GM12892 (cell line): ENCODE measurements at places on chromosomes 3 and 15.

DNA sequence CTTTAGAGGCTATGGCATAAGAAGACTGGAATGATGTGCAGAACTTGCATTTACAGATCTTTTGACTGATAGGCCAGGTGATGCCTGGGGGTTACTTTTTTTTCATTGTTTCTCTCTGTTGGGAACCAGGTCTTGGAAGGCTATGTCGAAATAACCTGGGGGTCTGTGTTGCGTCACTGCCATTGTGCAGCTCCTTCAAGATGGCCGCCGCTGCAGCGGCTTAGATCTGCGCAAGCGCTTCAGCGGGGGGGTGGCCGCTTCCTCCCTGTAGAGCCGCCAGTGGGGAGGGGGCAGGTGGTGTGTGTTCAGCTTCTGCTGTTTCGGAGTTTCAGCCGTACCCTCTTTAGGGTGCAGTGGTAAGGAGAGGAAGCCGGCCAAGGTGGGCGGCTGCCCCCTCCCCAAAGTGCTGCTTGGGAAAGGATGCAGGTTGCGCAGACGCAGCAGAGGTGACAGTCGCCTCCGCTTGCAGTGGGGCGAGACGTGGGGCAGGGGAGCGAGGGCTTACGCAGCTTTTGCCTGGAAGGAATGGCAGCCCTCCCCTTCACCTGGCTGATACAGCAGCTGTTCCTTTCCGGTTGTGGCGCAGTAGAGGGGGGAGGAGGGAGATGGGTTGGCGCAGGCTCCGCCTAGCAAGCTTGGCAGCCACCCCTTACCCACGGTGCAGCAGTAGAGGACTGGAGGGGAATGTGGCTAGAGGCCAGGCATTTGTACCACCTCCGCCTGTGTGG is 1.5 kb downstream of the SNRPN start:
- DNase-seq, result peak; percentile 29

DNA sequence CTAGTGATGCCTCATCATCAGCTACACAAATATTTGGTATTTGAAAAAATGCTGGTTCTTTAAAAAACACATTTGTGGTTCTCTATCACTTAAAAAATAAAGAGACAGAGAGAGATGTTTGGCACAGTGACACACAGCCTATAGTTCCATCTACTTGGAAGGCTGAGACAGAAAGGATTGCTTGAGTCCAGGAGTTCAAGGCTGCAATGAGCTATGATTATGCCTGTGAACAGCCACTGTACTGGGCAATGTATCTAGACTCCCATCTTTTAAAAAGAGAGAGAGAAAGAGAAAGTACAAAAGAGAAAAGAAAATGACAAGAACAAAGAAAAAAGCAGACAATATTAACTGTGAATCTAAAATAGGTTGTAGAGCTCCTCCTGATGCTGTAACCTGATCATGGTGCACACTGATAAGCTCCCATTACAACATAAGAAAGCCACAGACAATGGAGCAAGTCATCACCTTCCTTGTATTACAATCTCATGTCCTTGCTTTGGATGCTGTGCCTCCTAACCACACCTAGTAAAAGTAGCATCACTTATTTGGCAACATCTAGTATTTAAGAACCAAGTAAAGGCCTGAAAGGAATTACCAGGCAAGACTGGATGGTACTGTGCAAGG is 31.7 kb upstream of the MAP4 start:
- DNase-seq, result no peak

GRCh38 chr15:96146726-96147125 is 183.8 kb upstream of the NR2F2 start:
- no peak for DNase-seq

GRCh38 chr15:34582461-34583371 is 735 bp downstream of the GOLGA8B start:
- DNase-seq, result peak; percentile 56

DNA sequence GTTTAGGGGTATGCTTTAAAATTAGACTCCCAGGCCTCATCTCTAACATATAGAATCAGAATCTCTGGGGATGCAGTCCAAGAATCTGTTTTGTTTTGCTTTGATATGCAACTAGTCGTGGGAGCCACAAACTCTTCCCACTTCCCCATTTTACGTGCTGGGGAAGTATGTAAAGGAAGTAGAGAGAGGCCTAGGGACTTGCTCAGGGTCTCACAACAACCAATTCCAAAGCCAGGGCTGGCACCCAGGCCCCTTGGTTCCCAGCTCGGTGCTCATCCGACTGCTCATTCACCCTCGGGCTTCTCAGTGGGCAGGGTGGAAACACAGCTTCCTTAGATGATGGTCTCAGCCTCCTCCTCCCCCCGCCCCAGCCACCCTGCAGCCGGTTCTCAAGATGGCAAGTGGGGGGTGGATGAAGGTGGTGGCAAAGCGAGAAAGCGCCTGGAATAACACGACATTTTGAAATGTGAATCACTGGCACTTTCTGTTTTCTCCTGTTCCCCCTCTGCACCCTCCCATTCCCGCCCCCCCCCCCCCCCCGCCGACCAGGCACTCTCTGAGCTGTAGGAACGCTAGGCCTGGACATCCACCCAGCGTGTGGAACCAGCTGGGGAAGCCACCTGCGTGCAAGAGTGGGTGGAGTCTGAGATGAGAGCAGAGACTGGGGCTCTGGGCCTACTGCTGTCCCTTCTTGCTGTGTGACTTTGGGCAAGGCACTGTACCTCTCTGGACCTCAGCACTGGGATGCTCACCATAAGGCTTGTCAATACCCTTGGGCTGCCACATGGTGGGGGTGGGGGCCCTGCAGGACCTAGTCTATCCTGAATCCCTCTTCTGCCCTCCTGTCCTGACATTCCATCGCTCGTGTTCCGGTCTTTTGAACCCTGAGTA is 214.5 kb downstream of the RPLP1 start:
- DNase-seq, result peak; percentile 71

- peak; percentile 63 for DNase-seq
Measured at GRCh38 chr3:33074217-33075067, 22.5 kb downstream of the GLB1 start.

DNA sequence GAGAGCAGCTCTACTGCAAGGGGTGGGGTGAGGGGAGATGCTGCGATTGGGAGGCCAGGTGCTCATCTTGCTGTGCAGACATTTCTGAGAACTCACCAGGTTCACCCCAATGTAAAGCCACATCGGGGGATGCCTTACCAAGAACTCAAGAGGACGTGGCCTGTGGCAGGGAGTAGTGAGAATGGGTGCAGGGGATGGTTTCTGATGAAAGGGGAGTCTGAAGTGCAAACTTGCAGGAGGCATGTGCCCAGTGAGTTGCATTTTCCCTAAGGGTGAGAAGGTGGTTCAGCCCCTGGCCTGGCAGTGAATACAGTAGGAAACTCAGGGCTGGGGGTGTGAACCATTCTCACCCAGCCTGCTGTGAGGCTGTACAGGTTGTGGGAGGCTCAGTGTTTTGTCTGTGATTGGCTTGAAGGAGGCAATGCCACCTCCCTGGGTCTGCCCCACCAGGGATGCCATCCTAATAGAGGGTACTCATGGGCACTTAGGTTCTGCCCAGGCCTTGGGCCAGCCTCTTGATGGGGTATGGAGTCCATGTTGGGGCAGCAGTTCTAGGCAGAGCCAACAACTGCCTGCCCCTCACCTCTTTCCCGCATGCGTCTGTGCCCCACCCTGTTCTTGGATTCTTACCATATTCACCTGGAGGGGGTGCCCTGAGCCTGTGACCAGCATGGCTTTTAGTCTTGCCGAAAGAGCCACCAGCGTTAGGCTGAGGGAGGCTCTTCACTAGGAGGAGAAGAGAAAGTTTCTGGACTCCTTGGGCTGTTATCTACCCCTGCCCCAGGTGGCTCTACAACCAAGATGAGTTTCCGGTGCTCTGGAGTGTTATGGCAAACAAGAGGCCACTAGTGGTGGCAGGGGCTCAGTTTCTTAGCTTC is 4.5 kb downstream of the HEMK1 start:
- DNase-seq, result no peak

DNA sequence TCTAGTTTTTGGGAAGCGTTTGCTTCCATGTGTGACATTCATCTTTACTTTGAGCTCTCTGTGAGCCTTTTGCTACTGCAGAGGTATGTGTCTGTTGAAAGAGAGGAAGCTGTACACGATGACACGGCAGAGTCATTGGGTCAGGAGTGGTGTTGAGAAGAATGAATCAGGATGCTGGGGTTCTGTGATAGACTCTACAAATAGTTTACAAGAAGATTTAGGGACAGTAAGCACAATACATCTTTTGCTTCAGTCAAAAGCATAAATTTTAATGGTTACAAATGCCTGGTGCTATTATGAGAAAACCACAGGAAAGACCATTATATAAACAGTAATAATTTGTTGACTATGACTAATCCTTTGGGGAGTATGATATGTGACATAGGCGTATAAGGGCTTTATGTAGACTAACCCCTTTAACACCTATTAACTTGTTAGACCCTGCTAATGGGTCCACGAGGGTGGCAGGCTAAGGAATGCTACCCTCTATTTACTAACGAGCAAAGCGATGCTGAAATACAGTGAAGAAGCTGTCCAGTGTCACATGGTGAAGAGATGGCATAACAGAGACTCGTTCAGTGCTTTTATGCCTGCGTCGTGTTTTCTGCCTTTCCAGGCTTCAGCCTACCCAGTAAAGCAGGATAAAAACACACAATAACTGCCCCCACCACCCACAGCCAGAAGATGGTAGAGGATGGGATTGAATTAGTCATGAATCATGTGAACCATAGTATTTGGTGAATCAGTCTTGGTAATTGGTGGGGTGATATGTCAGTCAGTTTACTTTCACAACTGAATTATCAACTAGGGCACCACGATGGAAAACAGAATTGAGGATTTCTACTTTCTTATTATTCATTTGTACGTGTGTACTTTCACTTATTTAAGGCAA is 118.8 kb downstream of the LPP start:
- no peak for DNase-seq

- no peak for DNase-seq
Measured at GRCh38 chr15:77167406-77167805, 96.5 kb upstream of the TSPAN3 start.

DNA sequence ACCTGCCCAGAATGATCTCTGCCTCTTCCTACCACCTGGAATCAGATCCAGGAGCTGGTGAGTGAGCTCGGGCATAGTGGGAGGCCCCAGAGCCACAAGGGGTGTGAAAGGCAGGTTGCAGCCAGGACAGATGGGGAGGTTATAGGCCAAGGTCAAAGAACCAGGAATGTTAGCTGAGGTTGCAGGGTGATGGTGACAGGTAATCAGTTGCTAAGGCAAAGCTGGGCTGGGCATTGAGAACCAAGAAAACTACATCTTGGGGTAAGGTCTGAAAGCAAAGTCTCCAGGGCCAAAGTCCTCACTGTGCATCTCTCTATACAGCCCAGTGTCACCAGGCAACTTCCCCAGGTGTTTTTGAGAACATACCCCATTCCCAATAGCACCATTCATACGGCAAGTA is 38.4 kb upstream of the SLC6A11 start:
- no peak for DNase-seq

GRCh38 chr3:112676659-112677234 is 35.8 kb upstream of the CCDC80 start:
- peak; percentile 29 for DNase-seq

DNA sequence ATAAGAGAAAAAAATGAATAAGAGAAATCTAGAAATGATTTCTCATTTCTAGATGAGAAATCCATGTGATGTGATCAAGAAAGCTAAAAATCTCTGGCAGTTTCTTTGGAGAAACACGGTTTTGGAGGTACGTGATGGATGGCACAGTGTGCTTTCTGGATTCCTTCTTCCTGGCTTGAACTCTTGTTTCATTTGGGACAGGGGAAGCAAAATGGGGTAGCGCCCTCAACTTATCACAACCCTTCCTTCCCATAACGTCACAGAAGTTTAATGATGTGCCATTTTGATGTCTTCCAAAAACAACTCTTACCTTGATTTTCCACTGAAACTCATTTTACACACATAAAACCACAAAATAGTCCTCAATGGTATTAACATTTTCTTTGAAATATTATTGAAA is 1037.3 kb downstream of the ROBO2 start:
- DNase-seq, result no peak

- DNase-seq, result no peak
Measured at GRCh38 chr3:183074261-183074660, 25.0 kb downstream of the MCCC1 start.

DNA sequence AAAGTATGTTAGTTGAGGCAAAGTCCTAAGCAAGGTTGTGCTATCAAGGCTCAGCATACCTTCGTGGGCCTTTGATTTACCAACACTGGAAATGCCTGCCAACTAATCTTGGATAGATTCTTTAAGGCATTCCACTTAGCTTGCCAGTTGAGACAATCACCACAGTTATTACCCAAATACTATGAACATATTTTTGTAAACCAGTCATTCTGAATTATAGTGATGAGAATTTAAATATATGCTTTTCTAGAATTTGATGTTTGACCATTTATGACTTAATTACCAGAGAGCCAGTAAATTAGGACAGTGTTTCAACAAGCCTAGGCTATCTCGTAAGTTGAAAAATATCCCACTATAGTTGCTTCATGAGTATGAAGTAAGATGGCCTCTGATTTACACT is 15.5 kb downstream of the TRIM59 start:
- no peak for DNase-seq

- DNase-seq, result no peak
Measured at GRCh38 chr15:71530116-71530515, 280.2 kb upstream of the NR2E3 start.

DNA sequence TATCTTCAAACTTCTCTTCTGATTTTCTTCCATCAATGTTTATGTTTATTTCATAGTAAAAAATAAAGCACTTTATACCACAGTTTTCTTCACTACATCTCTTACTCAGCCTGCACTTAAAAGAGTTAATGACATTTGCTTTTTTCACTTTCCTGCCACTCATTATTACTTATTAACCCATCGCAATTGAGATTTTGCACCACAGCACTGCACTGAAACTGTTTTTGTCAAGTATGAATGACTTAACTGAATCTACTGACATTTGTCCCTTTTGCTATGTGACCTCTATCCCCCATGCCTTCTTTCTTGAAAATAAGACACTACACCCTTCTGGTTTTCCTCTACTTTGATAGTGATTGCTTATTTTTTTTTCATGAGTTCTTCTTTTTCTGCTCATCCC is 739.7 kb upstream of the DPPA4 start:
- DNase-seq, result no peak

- DNase-seq, result no peak
Measured at GRCh38 chr3:196222876-196223595, 6.7 kb downstream of the SLC51A start.

DNA sequence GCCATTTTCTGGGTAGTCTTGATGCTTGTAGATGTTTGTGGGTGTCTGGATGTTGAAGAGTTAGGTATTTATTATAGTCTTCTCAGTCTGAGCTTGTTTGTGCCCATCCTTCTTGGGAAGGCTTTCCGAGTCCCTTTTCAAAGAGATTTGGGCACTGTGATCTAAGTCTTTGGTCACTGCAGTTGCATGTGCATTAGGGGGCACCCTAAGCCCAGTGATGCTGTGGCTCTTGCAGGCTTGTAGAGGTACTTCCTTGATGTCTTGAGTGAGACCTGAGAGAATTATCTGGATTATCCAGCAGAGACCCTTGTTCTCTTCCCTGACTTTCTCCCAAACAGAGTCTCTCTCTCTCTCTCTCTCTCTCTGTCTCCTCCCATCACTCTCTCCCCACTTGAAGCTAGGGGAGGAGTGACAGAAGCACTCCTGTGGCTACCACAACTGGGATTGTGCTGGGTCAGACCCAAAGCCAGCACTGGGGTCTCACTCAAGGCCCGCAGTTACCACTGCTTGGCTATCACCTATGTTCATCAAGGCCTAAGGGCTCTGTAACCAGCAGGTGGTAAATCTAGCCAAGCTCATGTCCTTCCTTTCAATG is 68.5 kb downstream of the TMCO5A start:
- DNase-seq, result no peak

- no peak for DNase-seq
Measured at GRCh38 chr15:43854801-43855200, 28.0 kb downstream of the WDR76 start.

- DNase-seq, result no peak
Measured at GRCh38 chr3:188000361-188000861, 153.5 kb upstream of the LPP start.
